ENCODE measurements at places on chromosomes 5 and 9.

DNA sequence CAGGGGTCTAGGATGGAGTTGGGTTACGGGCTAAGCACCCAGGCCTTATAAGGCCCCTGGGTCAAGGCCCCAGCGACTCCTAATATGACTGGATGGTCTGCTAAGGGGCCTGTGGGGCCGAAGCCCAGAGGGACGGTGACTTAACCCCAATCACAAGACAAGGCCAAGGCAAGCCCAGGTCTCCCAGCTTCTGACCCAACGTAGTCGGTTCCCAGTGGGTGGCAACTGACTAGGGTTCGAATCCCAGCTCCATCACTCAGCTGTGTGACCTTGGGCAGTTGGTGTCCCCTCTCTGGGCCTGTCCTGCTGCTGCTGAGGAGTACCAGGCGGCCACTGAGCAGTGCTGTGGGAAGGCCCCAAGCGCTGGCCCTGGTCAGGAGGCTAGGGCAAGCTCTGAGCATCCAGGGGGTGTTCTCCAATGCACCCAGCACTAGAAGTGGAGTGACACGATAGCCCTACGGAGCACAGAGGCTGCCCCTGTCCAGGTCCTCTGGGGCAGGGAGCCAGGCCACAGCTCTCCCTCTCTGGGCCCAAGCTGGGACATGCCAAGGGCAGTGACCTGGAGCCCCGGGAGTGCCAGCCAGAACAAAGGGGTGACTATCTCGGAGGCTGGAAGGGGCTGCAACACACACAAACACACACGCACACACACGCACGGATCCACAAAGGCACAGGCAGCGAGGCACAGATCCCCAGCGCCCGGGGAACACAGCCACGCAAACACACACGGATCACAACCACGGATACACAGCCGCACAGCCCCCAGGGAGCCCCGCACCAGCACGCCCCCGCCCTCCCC, 512 bp downstream of the AK1 start:
- DNase-seq = no peak

GRCh38 chr5:140966293-140967225, at the start of gene PCDHAC2:
Gene PCDHAC2 (plus strand): TSS chr5:140966476. CDS start chr5:140966767, 291 bp downstream.
- no peak for DNase-seq

- no peak for DNase-seq
Observed at GRCh38 chr9:73026375-73026774, 73.5 kb upstream of the ALDH1A1 start.

DNA sequence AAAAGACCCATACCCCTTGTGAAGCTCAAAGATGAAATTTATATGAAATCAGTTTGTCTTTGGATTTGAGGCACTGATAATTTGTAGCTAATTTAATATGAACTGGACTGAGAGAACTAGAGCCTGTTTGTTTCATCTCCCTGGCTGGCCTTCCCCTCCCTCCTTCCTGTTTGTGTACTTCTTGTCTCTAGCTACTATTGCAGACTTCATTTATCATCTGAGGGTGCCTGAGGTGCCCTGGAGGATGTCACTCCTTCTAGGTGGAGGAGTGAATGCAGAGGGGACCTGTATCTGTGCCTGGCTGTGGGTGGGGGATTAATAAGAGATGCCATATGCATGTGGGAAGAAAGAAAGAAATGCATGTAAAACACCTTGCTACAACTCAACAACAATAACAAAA, 22.2 kb upstream of the GNPDA1 start:
- no peak for DNase-seq

DNA sequence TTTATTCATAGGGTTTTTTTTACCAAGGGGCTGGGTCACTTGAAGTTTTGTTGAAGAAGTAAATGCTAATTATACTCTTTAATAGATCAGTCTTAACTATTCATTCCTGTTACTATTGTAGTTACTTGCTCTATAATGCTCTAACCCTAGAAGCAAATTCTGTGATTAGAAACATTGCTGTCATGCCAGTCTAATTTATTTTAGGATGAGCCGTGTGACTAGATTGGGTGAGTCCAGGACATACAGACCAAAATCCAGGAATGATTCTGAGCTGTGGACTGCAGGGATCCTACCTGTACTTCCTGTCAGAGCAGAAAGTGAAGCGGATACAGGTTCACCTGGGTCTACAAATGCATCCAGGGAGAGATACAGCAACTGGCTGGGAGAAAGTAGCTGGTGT, 757 bp upstream of the CCDC192 start:
- DNase-seq = no peak

DNA sequence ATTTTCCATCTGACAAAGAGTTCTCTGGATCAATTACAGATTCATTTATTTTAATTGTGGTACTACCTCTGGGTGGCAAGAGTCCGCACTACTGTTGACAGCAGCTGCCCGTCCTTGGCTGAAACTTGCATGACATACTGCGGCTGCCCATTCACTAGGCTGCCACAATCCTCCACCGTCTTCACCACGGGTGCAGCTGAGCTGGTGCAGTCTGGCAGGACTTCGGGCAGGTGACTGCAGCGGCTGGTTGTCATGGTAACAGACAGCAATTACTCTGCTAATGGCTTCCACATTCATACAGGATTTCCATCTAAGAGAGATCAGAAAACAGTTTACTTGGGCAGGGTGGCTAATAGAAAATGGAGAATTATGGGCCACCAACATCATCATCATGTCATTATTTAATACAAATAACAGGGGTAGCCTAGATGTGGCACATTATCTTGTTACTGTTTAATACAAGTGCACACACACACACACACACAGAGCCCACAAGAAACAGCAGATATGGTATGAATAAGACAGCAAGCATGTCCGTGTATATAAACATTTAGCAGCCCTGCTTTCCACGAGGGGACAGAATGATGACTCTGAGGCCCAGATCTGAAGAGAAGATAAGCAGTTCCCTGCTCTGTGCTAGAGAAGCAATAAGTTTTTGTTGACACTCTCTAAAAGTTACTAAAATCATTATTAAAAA, 112.3 kb downstream of the MARCHF3 start:
- DNase-seq = no peak

DNA sequence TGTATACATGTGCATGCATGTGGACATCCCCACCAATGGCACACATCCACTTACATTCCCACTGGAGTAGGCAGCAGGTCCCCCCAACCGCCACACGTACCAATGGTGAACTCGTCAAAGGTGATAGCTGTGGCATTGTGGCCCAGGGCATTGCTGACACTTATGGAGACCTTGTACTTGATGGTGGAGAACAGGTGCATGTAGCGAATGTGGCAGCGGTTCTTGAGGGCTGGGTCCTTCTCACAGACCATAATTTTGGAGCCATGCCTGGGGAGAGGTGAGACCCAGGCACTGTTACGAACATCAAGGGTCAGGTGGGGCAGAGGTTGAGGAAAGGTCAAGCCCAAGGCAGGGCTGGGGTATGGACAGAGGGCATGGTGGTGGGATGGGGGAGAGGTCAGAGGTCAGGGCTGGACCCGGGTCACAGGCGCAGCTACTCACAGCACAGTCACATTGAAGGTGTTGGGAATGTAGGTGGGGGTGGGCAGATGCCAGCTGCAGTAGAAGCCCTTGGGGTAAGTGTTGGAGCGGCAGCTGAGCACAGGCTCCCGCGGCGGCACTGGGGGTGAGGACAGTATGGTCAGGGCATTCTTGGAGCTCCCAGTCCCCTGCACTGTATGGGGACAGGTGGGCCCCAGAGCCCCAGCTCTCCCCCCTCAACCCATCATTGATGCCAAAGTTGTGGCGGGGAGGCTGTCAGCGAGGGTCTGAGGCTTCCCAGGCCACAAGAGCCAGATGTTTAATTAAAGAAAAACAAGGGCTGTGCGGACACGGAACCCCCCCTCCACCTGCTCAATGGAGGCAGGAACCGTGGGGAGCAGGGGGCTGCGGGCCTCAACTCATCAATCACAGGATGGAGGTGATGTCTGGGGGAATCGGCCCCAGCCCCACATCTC, 31.9 kb downstream of the CNTFR start:
- no peak for DNase-seq

- DNase-seq = no peak
Observed at GRCh38 chr5:10607666-10608073, 43.8 kb downstream of the ANKRD33B start.

- DNase-seq = no peak
Observed at GRCh38 chr5:15034379-15034778, 162.8 kb upstream of the ANKH start.

DNA sequence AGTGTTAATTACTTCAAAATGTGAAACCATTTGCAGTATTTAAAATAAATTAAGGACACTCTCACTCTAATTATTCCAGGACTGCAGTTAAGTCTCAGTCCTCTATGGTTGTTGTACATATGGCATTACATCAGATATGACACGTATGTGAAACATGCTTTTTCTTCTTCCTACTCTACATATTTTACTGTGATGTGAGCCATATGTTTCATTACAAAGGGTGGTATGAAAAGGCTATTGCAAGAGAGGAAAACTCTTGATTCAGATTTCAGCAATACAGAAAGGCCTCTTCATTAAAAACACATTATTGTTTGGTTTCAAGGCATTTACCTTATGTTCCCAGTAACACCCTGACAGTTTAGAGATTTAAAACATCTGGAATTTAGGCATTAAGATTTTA, 964.5 kb upstream of the DMAC1 start:
- DNase-seq = no peak

- DNase-seq = no peak
Observed at GRCh38 chr9:8815931-8816330, 1016.4 kb upstream of the DMAC1 start.
